Kidney (tissue), 22 donors: ENCODE measurements at places on chromosomes 12 and 14. TPM values are rescaled to one million over a fixed set of nuclear protein-coding genes. Genes with fewer than 3 reads are reported as not detected.

- DNase-seq: no peak
Observed at GRCh38 chr12:3705354-3705675, 47.6 kb downstream of the CRACR2A start.

GRCh38 chr12:105906561-105906960 lies 232.2 kb downstream of the NUAK1 start:
- no peak for DNase-seq

GRCh38 chr14:50736932-50737419 lies 68.9 kb upstream of the SAV1 start:
- DNase-seq: no peak

- no peak for DNase-seq
Observed at GRCh38 chr12:67086116-67086515, 183.0 kb upstream of the CAND1 start.

DNA sequence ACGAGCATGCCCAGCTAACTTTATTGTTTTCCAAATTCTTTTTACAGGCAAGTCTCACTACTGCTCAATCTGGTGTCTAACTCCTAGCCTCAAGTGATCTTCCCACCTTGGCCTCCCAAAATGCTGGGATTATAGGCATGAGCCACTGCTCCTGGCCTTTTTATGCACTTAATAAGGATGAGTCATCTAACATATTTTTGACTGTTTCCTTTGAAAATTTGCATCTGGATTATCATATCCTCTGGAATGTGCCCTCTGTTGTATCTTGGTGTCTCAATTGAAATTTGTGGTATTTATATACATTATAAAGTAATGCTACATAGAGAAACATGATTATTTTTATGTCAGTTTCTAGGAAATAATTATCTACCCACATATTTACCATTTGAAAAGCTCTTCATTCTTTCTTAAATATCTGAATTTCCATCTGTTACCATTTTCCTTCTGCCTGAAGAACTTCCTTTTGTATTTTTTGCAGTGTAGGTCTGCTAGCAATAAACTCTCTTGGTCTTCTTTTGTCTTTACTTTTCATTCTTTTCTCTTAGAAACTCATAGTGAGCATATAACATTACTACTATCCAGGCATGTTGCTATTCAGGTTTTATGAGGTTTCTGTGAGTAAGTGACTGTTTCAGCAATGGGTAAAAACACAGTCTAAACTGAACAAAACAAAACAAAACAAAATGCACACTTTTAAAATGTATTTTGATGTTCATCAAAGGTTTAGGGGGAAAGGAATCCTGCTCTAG lies 52.8 kb upstream of the CNOT2 start:
- no peak for DNase-seq

- no peak for DNase-seq
Observed at GRCh38 chr14:95025218-95025617, 132.1 kb downstream of the DICER1 start.

GRCh38 chr14:61518403-61518802 lies 176.9 kb upstream of the HIF1A start:
- DNase-seq: no peak

- DNase-seq: peak; percentile 43
Observed at GRCh38 chr12:56591126-56591525, 39.0 kb downstream of the BAZ2A start.

DNA sequence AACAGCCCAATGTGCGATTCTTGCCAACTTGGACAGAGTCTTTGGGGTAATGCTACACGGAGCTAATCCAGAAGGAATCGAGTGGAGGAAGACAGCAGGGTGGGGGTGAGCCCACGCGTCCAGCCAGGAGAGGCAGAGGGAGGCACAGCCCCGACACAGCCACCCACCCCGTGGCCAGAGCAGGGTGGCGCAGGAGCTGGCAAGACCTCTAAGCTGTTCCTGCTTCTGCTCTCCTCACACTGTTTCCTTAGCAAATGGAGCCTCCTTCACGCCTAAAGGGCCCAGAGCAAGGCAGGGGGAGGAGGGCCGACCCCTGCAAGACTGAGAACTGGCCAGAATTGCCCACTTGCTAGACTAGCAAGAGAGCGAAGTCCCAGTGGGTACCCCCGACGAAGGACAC lies 91.5 kb downstream of the FBXL14 start:
- DNase-seq: no peak

DNA sequence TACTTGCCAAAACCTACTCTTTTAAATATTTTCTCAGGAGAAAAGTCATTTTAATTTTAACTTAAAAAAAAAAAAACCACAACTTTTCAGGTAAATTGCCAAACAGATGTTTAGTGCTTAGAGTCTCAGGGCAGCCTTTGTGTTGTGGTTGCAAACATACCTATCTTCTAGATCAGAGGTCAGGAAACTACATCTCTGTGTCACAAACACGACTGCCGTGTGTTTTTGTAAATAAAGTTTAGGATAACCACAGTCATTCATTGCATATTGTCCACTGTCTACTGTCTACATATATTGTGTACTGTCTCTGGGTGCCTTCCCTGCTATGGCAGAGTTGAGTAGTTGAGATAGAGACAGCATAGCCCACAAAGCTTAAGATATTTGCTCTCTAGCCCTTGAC lies 48.9 kb downstream of the DYRK2 start:
- DNase-seq: no peak

DNA sequence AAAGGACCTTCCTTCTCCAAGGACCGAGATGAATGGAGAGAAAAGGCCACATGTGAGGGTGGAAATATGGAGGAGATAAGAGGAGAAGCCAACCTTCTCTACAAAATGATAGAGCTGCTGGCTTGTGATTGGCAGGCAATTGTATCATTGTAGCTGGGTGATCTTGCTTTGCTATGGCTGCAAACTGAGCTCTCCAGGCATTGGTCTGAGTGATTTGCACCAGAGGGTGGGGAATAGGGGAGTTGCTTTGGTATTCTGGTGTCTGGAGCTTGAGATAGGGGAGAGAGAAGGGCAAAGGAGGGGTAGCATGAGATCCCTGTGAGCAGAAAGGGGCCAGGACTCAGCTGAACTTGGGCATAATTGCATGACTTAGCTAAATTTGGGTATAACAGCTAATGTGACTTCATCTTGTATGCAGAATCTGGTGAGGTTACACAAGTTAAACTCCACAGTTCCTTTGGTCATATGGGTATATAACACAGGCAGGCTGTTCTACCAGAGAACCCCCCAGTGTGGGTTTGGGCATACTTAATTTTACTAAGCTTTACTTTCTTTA lies 72.0 kb downstream of the FOS start:
- no peak for DNase-seq

DNA sequence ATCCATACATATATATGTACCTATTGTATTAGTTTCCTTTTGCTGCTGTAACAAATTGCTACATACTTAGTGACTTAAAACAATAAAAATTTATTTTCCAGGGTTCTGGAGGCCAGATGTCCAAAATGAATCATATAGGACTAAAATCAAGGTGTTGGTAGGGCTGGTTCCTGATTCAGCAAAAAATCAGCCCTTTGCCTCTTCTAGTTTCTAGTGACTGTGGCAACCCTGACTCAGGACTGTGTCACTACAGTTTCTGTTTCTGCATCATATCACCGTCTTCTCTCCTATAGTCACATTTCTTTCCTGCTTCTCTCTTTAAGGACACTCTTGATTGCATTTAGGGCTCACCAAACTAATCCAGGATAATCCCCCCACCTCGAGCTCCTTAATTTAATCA lies 386.3 kb upstream of the TBX3 start:
- DNase-seq: no peak

DNA sequence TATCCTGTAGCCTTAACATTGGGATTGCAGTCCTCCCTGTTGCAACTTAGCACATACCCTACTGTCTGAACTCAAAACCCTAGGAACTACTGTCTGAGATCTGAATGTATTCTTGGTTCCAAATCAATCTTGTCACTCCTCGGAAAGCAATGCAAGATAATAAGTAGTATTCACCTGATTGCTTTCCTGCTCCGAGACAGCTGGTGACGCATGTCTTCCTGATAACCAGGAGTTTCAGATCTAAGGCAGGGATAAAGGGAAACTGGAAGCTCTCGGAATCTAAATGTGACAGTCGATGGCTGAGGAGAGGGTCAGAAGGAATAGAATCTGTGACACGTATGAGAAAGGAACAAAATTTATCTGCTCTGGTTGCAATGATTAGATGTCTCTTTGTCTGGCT lies 67.6 kb downstream of the RMST start:
- DNase-seq: no peak

DNA sequence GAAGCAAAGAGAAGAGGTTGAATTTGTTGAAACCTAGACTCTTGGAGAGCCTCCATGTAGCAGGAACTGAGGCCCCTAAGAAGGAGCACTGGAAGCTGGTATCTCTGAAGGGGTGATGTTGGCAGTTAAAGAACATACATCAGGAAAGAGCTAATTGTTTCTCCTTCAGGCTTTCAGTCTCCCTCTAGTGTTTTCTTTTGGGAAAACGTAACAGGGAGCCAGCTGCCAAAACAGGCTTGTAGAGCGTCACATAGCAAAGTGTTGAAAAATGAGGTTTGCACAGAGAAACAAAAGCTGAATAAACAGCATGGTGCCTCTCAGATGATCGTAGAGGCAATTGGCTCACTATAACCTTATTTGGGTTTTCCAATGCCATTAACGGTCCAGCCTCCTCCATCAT lies 46.9 kb upstream of the CAND1 start:
- DNase-seq: peak; percentile 62

- no peak for DNase-seq
Observed at GRCh38 chr12:24846689-24847088, 102.2 kb downstream of the BCAT1 start.

DNA sequence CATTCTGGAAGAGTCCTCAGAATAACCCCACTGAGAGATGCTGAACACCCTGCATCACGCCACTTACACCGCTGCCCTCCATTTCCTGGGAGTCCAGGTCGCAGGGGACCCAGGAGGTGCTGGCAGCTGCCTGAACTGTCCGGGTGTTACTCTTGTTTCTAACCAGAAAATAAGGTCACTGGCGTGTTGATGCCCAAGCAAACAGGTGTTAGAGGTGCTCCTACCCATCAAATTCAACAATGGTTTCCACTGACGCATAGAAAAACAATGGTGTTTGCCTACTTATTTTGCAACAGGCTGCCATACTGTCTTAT lies 23.8 kb downstream of the PITPNM2 start:
- peak; percentile 45 for DNase-seq

DNA sequence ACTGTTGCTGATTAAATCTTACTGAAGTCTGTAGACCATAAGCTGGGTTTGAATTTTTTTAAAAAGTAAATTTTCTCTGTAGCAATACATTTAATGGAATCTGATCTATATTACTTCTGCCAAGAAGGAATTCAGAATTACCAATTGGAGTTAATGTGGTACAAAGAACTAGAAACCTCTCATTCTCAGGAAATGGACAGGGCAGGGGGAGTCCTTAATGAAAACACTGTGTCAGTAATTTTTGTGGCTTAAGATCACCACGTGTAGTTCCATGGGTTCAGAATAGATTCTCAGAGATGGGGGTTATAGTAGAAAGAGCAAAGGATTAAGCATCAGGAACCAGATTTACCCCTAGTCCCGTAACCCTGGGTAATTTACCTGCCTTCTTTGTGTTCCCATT lies 30.3 kb downstream of the FBXL14 start:
- no peak for DNase-seq

GRCh38 chr12:76226397-76226796 lies 121.8 kb downstream of the BBS10 start:
- no peak for DNase-seq

DNA sequence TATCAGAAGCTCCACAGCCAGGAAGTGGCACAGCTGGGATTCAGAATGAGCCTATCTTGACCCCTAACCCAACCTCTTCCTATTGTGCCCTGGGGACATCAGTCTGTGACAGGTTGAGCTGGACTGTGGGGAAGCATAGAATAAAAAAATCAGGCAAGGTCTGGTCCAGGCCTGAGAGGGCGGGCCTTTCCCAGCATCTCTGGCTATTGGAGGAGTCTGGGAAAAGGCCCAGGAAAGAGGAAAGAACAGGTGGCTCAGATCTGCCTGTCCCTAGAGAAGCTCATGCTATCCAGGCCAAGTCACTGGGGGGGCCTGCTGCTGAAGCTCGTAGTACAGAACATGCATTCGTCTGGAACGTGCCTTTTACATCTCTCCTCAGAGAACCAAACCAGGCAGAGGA lies 100.5 kb downstream of the PPM1H start:
- DNase-seq: no peak

- no peak for DNase-seq
Observed at GRCh38 chr14:54579621-54580020, 12.7 kb downstream of the SAMD4A start.

- DNase-seq: no peak
Observed at GRCh38 chr12:5176036-5176435, 132.4 kb downstream of the KCNA5 start.

The GLI1 gene
- 2.8 TPM for total RNA-seq

The OAS2 gene
- 11.7 TPM for total RNA-seq

The ANGEL1 gene
- 21.5 TPM for total RNA-seq

The NANOG gene
- 0.16 TPM for total RNA-seq

The DNAJC22 gene
- total RNA-seq: 16.2 TPM

The DENND5B gene
- 14.1 TPM for total RNA-seq

The TBC1D30 gene
- 8.7 TPM for total RNA-seq

The FLVCR2 gene
- 17.0 TPM for total RNA-seq

The A2M gene
- 971 TPM for total RNA-seq

The ACRBP gene
- 3.4 TPM for total RNA-seq

The IKZF4 gene
- 9.4 TPM for total RNA-seq

The IFI27 gene
- 143 TPM for total RNA-seq

The AMN gene
- total RNA-seq: 58.0 TPM

The SLC6A15 gene
- 0.28 TPM for total RNA-seq
